GM04503 (cell line): ENCODE measurements at places on chromosomes 1 and 21.

DNA sequence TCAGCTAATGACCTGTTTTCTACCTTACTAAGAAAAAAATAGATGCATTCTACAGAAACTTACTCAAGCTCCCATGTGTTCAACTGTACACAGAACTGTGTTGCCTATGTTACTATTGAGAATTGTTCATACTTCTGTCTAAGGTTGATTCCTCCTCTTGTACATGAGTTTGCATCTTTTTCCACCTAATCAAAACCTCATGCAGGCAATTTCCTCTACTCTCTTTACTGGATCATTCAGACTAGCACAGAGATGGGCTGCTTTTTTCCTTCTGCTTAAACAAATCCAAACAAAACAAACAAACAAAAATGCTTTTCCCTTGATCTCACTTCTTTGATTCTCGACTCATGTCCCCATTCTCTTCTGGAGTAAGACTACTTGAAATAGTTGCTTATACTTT, 58.8 kb upstream of the PTGFR start:
- no peak for DNase-seq

- no peak for DNase-seq
These were observed 3.8 kb downstream of the F13B start for GRCh38 chr1:197063212-197063611.

GRCh38 chr1:184851822-184852746, 97.4 kb upstream of the EDEM3 start:
- DNase-seq, result no peak

- DNase-seq, result no peak
These were observed at the start of gene NCF2 for GRCh38 chr1:183590244-183591191. Gene NCF2 (minus strand): TSS chr1:183590459. CDS start chr1:183590329, 130 bp downstream.

DNA sequence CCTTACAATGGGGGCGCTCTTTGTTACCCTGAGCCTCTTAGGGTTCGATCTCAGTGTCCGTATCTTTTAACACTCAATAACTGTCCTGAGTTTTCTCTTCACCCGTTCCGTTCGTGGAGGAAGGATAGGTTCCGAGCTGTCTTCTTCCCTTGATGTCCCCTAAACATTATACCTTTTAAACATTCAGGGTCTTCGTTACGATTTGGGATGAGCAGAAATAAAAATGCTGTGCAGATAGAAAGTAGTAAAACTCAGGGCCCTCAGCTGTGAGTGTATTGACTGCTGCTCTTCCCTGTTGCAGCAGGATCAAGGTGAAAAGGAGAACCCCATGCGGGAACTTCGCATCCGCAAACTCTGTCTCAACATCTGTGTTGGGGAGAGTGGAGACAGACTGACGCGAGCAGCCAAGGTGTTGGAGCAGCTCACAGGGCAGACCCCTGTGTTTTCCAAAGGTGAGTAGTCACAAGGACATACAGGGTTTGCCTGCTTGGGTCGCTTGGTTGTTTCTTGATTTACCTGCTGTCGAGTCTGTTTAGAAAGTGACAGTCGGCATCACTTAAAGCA, 784 bp downstream of the RPL11 start:
- DNase-seq, result no peak

DNA sequence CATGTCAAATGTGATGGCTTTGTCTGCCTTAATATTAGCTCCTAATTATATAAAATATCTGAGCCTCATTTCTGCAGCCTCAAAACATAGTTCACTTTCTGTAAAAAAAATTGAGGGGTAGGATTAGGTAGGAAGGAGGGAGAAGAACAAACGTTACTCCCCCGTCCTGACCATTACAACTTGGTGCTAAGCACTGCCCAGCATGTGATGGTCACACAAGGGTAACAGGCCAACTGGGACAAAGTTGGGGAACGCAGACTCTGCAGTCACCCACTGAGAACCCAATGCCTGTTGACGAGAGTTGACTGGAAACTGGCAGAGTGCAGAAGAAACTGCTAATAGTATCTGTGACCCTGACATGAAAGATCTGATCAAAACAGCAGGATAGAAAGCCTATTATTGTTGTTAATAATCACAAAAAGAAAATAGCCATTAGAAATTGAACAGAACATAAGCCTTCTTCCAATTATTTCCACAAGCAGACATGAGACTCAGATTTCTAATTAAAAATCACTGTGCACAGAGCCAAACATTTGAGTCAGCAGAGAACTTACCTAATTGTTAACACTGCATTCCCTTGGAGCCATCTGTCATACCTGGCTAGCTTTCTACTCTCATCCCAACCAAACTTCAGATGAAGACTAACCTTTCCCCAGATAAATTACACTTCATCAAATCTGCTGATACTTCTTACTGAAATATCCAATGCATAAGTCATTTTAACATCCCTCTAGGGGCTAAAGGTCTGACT, 5.5 kb downstream of the SORT1 start:
- no peak for DNase-seq

DNA sequence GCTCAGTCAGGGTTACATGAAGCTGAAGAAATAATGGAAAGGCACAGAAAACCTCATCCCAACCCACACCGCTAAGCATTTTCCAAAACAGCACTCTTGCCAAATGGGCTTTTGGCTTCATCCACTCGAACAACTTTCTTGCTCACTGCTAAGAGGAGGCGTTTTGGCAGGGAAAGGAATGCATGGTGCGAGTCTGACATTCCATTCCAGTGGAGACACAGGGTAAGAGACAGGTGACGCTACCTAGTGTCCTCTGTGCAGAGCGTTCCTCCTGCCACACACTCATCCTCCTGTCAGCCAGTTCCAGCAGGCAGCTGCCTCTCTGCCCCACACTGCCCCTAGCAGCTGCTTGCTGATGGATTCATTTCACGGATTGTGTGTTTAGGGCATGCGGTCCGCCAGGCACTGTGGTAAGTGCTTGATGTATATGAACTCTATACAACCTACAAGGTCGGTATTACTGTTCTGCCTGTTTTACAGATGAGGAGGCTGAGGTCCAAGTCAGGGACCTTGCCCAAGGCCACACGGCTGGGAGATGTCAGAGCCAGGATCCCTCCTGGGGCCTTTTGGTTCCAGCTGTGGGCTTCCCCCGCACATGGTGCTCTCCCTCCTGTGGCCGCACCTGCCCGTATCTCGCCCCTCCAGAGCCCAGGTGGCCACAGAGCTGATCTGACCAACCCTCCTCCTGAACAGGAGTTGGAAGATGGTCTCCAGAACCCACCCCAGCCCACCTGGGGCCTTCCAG, 25.7 kb upstream of the BACE2 start:
- peak; percentile 65 for DNase-seq

GRCh38 chr1:202282025-202282371, 59.7 kb downstream of the UBE2T start:
- no peak for DNase-seq
